Calu3 (cell line): ENCODE measurements at places on chromosomes 1 and 21. TPM values are rescaled to one million over a fixed set of nuclear protein-coding genes. Genes with fewer than 3 reads are reported as not detected.

- H3K4me3 ChIP-seq, result no peak overlapping the region
- DNase-seq, result no peak
- H3K36me3 ChIP-seq, result no peaks in the 10 kb centered on the region
- H3K27me3 ChIP-seq, result peaks cover 29% of the 10 kb centered on the region
- no peak overlapping the region for H3K27ac ChIP-seq
These were observed 1.5 kb downstream of the KCNA3 start for GRCh38 chr1:110673197-110673701.

GRCh38 chr1:171286032-171286705, 27.8 kb upstream of the FMO4 start:
- H3K36me3 ChIP-seq, result no peaks in the 10 kb centered on the region
- H3K27ac ChIP-seq, result peak overlapping the region; percentile 13
- peaks cover 15% of the 10 kb centered on the region for H3K4me1 ChIP-seq
- no peaks in the 10 kb centered on the region for H3K27me3 ChIP-seq
- DNase-seq, result no peak
- H3K4me3 ChIP-seq, result no peak overlapping the region

GRCh38 chr1:32963746-32964460, 706 bp downstream of the RNF19B start:
- peaks cover 29% of the 10 kb centered on the region for H3K36me3 ChIP-seq
- peak; percentile 68 for DNase-seq
- H3K27ac ChIP-seq, result peak overlapping the region; percentile 45
- peak overlapping the region; percentile 84 for H3K4me3 ChIP-seq
- peaks cover 15% of the 10 kb centered on the region for H3K4me1 ChIP-seq
- H3K27me3 ChIP-seq, result no peaks in the 10 kb centered on the region

DNA sequence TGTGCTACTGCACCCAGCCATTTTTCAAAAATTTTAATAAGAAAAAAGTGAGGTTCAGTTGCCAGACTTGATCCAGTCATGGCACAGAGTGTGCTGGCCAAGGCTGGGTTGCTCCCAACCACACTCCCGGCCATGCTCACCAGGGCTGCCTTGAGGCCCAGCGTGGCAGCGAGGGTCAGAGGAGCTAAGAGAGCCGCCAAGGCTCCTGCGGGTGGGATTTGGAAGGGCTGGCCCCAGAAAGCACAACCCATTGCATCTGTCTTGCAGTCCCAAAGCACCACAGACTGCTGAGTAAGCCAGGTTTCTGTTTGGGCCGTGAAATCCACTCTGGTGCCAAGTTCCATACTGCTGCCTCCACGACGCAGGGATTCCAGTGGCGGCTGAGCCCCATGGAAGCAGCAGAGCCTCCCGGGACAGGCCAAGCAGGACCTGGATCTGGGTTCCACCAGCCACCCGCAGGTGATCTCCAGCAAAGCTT, 22.6 kb downstream of the ZBTB17 start:
- no peak for DNase-seq
- peaks cover 24% of the 10 kb centered on the region for H3K36me3 ChIP-seq
- H3K27ac ChIP-seq, result no peak overlapping the region
- no peak overlapping the region for H3K4me3 ChIP-seq

GRCh38 chr1:74652711-74653139, 20.9 kb downstream of the ERICH3 start:
- H3K4me3 ChIP-seq, result peak overlapping the region; percentile 17
- H3K36me3 ChIP-seq, result peaks cover 5% of the 10 kb centered on the region
- DNase-seq, result peak; percentile 76
- H3K27ac ChIP-seq, result peak overlapping the region; percentile 92
- H3K27me3 ChIP-seq, result no peaks in the 10 kb centered on the region
- peaks cover 20% of the 10 kb centered on the region for H3K4me1 ChIP-seq

GRCh38 chr1:11501491-11501897, 22.5 kb downstream of the DISP3 start:
- H3K4me3 ChIP-seq, result no peak overlapping the region
- no peak overlapping the region for H3K27ac ChIP-seq
- no peaks in the 10 kb centered on the region for H3K4me1 ChIP-seq
- peaks cover 35% of the 10 kb centered on the region for H3K27me3 ChIP-seq

GRCh38 chr21:29245863-29246262, 52.9 kb upstream of the BACH1 start:
- DNase-seq, result no peak
- H3K4me3 ChIP-seq, result no peak overlapping the region
- H3K36me3 ChIP-seq, result no peaks in the 10 kb centered on the region
- H3K4me1 ChIP-seq, result no peaks in the 10 kb centered on the region
- no peaks in the 10 kb centered on the region for H3K27me3 ChIP-seq

DNA sequence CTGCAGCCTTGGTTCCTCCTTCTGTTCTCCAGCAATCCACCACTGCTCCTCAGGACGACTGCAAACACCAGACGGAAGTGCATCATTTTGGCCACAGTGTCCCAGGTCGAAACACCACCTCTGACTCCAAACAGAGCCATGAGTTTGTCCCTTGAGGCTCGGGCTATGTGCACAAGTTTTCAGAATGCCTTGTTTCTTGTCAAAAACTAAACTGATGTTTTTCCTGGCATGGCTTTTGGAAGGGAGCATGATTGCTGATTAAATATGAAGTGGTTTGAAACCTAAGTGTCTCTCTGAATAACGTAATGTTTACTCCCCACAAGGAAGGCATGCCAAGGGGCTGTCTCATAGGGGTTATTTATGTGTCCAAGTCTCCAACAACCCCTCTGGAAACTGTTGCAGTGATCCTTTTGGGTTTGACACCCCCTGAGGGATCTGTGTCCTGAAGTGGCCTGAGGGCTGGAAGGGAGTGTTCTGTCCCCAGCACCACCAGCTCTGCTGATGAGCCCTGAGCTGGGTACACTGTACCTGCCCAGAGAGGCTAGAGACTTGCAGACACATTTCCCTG, 132.7 kb downstream of the PLPP3 start:
- no peaks in the 10 kb centered on the region for H3K27me3 ChIP-seq
- H3K4me1 ChIP-seq, result peaks cover 18% of the 10 kb centered on the region
- no peaks in the 10 kb centered on the region for H3K36me3 ChIP-seq
- DNase-seq, result no peak
- H3K27ac ChIP-seq, result no peak overlapping the region

DNA sequence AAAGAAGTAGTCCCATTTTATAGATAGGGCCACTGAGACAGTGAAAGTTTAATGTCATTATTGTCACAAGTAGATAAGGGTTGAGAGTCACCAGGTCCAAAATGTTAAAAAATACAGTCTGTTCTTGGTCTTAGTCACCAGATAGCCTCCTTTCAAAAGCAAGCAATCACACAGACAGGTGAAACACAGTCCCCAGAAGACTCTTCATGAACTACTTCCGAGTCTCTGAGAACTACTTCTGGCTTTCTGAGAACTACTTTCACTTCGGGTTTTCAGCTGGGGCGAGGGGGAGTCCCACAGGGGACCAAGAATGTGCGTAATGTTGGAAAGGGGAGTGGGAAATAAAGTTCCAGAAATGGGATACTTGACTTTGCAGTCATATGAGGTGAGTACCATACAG, 143.2 kb downstream of the HHIPL2 start:
- no peak overlapping the region for H3K4me3 ChIP-seq
- no peak overlapping the region for H3K27ac ChIP-seq
- no peaks in the 10 kb centered on the region for H3K36me3 ChIP-seq
- H3K27me3 ChIP-seq, result peaks cover 40% of the 10 kb centered on the region
- DNase-seq, result no peak

- H3K4me3 ChIP-seq, result no peak overlapping the region
- DNase-seq, result no peak
- peaks cover 27% of the 10 kb centered on the region for H3K36me3 ChIP-seq
- no peak overlapping the region for H3K27ac ChIP-seq
- no peaks in the 10 kb centered on the region for H3K27me3 ChIP-seq
- peaks cover 16% of the 10 kb centered on the region for H3K4me1 ChIP-seq
These were observed 106.1 kb upstream of the BMP8A start for GRCh38 chr1:39385067-39385988.

DNA sequence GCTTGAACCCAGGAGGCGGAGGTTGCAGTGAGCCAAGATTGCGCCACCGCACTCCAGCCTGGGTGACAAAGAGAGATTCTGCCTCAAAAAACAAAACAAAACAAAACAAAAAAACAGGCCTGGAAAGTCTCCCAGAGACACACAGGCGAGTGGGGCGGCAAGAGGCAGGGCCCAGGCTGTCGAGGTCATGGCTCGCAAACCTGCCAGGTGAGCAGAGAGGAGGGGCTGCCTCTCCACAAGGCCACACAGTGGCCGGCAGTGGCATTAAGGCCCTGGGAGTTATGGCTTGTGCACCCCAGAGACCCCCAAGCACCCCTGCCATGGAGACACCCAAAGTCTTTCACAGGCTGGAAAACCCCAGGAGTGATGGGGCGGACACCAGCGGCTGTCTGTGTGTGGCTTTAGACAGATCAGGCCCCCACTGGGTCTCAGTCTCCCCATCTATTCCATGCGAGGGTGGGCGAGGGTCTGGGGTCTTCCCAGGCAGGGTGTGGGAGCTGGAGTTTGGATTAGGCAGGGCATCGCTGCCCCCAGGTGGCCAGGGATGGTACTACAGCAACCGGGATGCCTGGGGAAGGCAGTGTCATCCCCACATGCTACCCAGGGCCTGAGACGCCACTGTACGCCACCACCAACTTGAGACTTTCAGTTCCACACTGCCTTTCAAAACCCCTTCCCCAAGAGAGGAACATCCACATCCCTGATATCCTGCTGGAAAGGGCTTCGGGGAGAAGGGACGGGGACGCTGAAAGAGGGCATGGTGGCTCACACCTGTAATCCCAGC, 7.3 kb upstream of the CTRC start:
- no peak overlapping the region for H3K4me3 ChIP-seq
- H3K4me1 ChIP-seq, result peaks cover 9% of the 10 kb centered on the region
- H3K27me3 ChIP-seq, result no peaks in the 10 kb centered on the region
- peaks cover 30% of the 10 kb centered on the region for H3K36me3 ChIP-seq
- no peak overlapping the region for H3K27ac ChIP-seq
- peak; percentile 74 for DNase-seq

DNA sequence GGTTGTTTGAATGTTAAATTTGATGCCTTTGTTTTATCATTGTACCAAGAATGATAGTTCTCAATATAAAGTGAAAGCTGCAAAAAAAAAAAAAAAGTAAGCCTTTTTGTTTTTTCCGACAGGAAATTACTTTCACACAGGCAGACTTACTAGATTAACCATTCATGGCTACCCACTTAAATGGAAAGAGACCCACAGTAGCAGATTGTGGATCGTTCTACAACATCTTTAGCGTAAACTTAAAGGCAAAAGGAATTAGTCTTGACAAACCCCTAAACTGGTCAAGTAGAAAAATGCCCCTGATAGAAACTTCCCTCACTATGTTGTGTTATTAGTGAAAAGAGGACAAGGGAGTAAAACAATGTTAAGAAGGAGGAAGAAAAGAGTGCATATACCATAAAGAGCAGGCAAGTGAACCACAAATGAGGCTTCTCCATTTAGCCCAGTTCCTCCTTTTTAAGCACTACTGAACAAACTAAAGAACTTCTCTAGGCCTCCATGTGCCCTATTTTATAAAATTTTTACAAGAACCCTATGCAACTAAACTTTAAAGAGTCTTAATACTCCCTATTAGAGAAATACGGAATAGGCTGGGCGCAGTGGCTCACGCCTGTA, 1560.3 kb downstream of the MRPL39 start:
- no peak overlapping the region for H3K4me3 ChIP-seq
- H3K27me3 ChIP-seq, result no peaks in the 10 kb centered on the region
- no peak overlapping the region for H3K27ac ChIP-seq
- no peak for DNase-seq
- no peaks in the 10 kb centered on the region for H3K4me1 ChIP-seq

GRCh38 chr1:36567601-36568341, 85.1 kb upstream of the CSF3R start:
- peaks cover 82% of the 10 kb centered on the region for H3K27me3 ChIP-seq
- no peak for DNase-seq
- no peaks in the 10 kb centered on the region for H3K36me3 ChIP-seq
- H3K4me1 ChIP-seq, result no peaks in the 10 kb centered on the region
- H3K4me3 ChIP-seq, result no peak overlapping the region

GRCh38 chr1:244163861-244164510, 112.9 kb downstream of the ZBTB18 start:
- no peaks in the 10 kb centered on the region for H3K27me3 ChIP-seq
- H3K27ac ChIP-seq, result no peak overlapping the region
- peak; percentile 67 for DNase-seq
- H3K36me3 ChIP-seq, result peaks cover 4% of the 10 kb centered on the region
- no peak overlapping the region for H3K4me3 ChIP-seq

- H3K27ac ChIP-seq, result no peak overlapping the region
- H3K27me3 ChIP-seq, result no peaks in the 10 kb centered on the region
- H3K4me1 ChIP-seq, result peaks cover 76% of the 10 kb centered on the region
- DNase-seq, result no peak
These were observed 54.2 kb downstream of the JAK1 start for GRCh38 chr1:64912191-64912590.

DNA sequence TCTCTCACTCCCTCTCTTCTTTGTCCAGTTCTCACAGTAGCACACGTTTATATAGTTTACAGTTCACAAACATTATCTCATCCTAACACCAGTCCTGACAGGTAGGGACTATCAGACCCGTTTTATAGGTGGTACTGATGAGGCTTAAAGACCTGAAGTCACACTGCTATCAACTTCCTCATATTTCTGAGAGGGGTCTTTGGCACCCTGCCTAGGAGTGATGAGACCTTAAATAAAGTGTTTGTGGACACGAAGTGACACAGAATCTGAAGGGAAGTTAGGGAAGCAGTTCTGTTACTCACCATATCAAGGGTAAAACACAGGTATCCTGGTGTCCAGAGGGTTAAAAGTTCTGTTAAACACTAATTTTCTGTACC, 590 bp upstream of the TACSTD2 start:
- H3K4me1 ChIP-seq, result peaks cover 43% of the 10 kb centered on the region
- no peaks in the 10 kb centered on the region for H3K27me3 ChIP-seq
- DNase-seq, result no peak
- H3K27ac ChIP-seq, result peak overlapping the region; percentile 97
- H3K4me3 ChIP-seq, result peak overlapping the region; percentile 100

DNA sequence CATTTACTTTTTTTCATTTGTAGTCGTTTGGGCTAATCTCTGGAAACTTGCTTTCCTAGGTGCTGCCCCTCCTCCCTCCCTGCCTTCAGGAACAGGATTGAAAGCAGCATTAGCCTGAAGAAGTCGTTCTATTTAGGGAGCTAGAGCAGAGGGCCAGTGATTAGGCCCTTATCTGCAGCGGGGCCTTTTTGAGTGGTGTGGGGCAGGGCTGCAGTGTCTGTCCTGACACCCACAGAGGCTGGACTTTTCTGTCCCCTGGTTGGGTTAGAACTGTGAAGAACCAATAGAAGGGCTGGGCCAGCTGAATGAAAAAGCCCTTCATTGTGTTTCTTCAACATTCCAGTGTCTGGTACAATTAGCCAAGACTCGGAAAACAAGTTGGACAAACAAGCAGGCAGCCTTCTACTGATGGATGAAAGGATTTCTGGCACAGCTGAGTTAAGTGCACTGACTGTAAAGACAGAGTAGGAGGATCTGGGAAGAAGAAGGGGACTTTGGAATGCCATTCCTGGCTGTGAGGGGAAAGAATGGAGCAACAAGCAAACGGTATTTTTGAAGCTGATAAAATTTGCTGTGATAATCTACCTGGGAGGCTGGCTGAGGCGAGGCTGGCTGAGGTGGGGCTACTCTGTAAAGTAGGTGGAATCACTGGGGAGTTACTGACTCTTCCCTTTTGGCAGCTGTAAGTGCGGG, 9.7 kb downstream of the MACF1 start:
- peaks cover 30% of the 10 kb centered on the region for H3K4me1 ChIP-seq
- no peaks in the 10 kb centered on the region for H3K27me3 ChIP-seq
- peak overlapping the region; percentile 20 for H3K4me3 ChIP-seq
- H3K27ac ChIP-seq, result peak overlapping the region; percentile 35
- no peaks in the 10 kb centered on the region for H3K36me3 ChIP-seq
- peak; percentile 48 for DNase-seq

Gene OVAAL
- total RNA-seq, result not detected in 2 replicates

Gene ZSWIM5
- total RNA-seq, result 0.24 and 0.40 TPM in 2 replicates

Gene CDK18
- 42.1 and 44.0 TPM in 2 replicates for total RNA-seq

Gene DDOST
- total RNA-seq, result 266 and 278 TPM in 2 replicates

Gene STK40
- 44.5 and 52.1 TPM in 2 replicates for total RNA-seq

Gene THEM5
- total RNA-seq, result not detected in 2 replicates
